ENCODE measurements at places on chromosomes 12 and 14. TPM values are rescaled to one million over a fixed set of nuclear protein-coding genes. Genes with fewer than 3 reads are reported as not detected.

DNA sequence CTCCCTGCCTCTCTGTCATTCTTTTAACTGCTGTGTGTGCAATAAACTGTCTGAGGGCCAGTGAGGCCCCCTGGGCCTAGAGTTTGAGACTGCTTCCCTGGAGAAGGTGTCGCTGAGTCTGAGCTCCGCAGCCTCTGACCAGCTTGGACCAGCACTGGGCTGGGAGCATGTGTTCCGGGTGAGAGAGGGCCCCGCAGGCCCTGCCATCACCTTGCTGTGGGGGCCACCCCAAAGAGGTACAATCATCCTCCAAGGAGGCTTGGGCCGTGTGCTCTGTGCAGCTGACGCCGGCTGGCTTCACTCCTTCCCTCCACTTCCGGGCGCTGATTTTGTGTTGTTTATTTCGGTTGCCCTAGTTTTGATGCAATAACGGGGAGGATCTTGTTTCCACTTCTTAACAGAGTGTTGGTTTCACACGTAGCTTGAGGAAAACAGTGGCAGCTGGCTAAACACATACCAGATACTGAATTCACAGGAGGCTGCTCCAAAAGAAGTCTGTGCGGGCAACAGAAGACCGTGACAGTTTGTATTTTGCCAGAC is 121.6 kb downstream of the TMEM132C start:
- peaks cover 2% of the 10 kb centered on the region for H3K27me3 ChIP-seq
- no peak overlapping the region for H3K27ac ChIP-seq
- H3K4me3 ChIP-seq: no peak overlapping the region
- H3K36me3 ChIP-seq: peaks cover 10% of the 10 kb centered on the region

DNA sequence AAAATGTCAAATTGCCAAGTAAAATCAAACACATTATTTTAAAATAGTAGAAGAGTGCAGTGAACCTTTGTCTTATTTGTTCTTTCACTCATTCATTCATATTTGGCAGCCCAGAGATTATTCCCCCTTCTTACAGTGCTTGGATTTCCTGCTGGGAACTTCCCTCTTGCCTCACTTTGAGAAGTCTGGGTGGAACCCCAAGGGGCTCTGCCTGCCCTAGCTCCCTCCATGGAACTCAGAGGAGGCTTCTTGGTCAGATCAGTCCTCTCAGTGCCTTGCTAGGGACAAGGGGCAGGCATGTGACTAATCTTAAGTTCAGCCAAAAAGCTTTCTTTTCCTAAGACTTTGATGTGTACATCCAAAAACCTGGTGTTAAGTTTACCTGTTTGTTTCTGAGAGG is 84.7 kb upstream of the OVCH1 start:
- H3K4me3 ChIP-seq: no peak overlapping the region
- H3K27me3 ChIP-seq: peaks cover 2% of the 10 kb centered on the region
- H3K4me1 ChIP-seq: no peaks in the 10 kb centered on the region
- DNase-seq: no peak
- no peaks in the 10 kb centered on the region for H3K36me3 ChIP-seq

The SLC17A8 gene
- 0.25 TPM for total RNA-seq

The OR6J1 gene
- not detected for total RNA-seq

GRCh38 chr12:82187011-82187410 is 171.2 kb downstream of the CCDC59 start:
- no peaks in the 10 kb centered on the region for H3K4me1 ChIP-seq
- H3K27me3 ChIP-seq: no peaks in the 10 kb centered on the region
- H3K36me3 ChIP-seq: no peaks in the 10 kb centered on the region

GRCh38 chr14:69624136-69624535 is 12.7 kb downstream of the SUSD6 start:
- H3K4me3 ChIP-seq: no peak overlapping the region
- no peak overlapping the region for H3K27ac ChIP-seq
- peaks cover 54% of the 10 kb centered on the region for H3K4me1 ChIP-seq
- H3K27me3 ChIP-seq: peaks cover 2% of the 10 kb centered on the region
- no peak for DNase-seq

The RPL36AL gene
- total RNA-seq: 94.2 TPM

DNA sequence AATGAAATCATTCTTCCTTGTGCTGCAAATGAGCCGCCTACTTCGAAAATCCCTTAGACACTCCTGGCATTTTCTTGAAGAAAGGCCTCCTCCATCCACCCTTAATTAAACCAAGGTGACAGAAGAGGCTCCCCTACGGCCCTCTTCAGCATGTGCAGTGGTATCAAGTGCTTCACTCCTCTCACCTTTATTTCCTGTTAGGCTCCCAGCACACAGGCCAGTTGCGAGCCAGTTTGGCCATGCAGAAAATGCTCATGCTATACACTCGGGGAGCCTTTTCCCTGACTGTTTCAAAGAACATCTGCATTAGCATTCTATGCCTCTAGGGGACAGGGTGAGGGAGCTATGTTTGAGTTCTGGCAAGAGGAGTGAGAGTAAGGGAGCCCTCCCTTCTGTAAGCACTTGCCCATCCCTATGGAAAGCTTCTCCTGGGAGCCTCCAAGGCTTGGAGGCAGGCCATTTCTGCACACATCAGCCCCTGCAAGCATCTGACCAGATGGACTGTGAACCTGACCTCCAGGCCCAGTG is 291.5 kb downstream of the RPS29 start:
- no peak for DNase-seq
- no peaks in the 10 kb centered on the region for H3K27me3 ChIP-seq
- H3K4me1 ChIP-seq: no peaks in the 10 kb centered on the region
- H3K4me3 ChIP-seq: no peak overlapping the region
- H3K27ac ChIP-seq: no peak overlapping the region
- H3K36me3 ChIP-seq: no peaks in the 10 kb centered on the region

GRCh38 chr12:71755146-71755892 is 656 bp downstream of the RAB21 start:
- H3K4me1 ChIP-seq: peaks cover 13% of the 10 kb centered on the region
- no peak for DNase-seq
- peaks cover 5% of the 10 kb centered on the region for H3K27me3 ChIP-seq
- H3K4me3 ChIP-seq: peak overlapping the region; percentile 93

DNA sequence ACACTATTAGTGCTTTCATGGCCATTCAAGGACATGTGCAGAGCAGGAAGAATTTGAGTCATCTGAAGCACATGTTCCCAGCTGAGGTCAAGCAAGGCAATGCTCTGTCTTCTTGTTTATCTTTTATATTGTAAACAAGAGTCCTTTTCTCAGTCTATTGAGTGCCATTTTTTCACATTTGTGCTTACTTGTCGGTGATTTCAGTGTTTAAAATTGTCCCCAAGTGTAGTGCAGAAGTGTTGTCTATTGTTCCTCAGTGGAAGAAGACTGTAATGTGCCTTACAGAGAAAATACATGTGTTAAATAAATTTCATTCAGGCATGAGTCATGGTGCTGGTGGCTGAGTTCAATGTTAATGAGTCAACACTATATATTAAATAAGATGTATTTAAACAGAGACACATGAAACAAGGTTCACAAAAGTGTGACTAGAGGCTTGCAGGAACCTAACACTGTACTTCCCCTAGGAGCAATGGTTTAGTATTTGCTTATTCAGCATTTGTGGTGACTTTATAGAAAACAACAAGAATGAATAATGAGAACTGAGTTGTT is 391.1 kb downstream of the LRIG3 start:
- no peak for DNase-seq
- H3K4me3 ChIP-seq: no peak overlapping the region
- H3K27ac ChIP-seq: no peak overlapping the region
- peaks cover 2% of the 10 kb centered on the region for H3K36me3 ChIP-seq

DNA sequence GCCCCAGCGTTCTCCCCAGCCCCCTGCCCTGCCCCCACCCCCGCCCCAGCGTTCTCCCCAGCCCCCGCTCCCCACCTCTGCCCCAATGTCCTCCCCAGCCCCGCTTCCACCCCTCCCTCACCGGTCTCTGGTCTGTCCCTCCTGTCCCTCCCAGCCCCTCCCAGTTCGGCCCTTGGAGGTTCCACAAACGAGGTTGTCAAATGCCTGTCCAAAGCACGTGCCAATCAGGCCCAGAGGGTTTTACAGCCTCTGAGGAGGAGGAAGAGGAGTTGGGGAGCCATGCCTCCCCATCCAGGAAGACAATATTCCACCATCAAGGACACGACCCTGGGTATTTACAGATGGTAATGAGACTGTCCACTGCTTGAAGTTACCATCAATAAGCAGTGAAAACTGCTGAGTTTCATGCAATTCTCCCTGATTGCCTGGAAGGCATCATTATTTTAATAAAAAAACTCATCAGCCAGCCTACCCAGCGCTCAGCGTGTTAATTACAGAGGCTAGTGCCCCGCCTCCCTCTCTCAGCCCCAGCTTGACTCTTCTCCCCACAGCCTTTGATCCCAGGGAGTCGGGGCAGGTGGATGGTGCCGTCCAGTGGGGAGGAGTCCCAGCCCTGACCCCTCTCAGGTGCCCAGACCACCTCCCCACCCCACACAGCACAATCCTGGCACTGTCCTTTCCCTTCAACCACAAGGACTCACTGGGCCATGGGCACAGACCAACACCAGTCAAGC is 30.6 kb upstream of the C14orf180 start:
- H3K27ac ChIP-seq: no peak overlapping the region
- H3K4me3 ChIP-seq: no peak overlapping the region
- H3K27me3 ChIP-seq: peaks cover 10% of the 10 kb centered on the region

The PLEK2 gene
- not detected for total RNA-seq

The NKX2-1 gene
- total RNA-seq: not detected

The ZC2HC1C gene
- total RNA-seq: 3.2 TPM

DNA sequence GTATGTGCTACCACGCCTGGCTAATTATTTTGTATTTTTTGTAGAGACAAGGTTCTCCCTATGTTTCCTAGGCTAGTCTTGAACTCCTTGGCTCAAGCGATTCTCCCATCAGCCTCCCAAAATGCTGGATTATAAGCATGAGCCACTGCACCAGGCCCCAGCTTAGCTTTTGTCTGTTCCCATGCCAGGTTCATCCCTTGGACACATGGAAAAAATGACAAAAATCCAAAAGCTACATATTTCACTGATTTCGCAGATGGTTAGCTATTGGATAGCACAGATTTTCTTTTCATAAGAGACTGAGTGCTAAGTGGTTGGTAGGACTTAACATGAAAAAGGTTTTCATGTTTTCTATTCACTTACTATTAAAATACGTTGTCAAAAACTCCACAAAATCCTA is 286.6 kb upstream of the KITLG start:
- no peak for DNase-seq
- no peaks in the 10 kb centered on the region for H3K36me3 ChIP-seq
- no peak overlapping the region for H3K4me3 ChIP-seq
- no peak overlapping the region for H3K27ac ChIP-seq

GRCh38 chr14:63248211-63248610 is 44.0 kb downstream of the RHOJ start:
- no peaks in the 10 kb centered on the region for H3K4me1 ChIP-seq
- DNase-seq: no peak
- no peaks in the 10 kb centered on the region for H3K27me3 ChIP-seq
- H3K4me3 ChIP-seq: no peak overlapping the region
- no peaks in the 10 kb centered on the region for H3K36me3 ChIP-seq
- no peak overlapping the region for H3K27ac ChIP-seq

DNA sequence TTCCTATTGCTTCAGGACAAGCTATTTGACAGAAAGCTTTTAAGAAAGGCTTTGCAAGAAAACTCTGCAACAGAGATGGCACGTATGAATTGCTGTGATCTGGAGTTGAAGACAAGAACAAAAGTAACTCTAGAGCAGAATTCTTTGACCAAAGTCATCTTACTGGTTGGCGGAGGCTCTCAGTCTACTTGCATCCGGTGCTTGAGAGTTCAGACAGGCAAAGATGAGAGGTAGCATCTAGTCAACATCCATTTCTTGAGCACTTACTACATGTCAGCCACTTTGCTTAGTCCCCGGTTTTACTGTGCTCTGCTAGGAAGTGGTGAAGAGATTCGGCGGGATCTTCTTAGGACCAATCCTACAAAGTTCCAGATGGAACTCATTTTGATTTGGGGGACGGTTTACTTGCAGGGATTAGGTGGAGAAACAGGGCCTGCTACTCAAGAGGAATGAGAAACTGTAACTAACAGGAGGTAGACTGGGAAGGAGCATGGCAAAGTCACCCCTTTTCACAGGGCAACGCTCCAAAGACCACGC is 404 bp upstream of the CCDC91 start:
- peak overlapping the region; percentile 88 for H3K4me3 ChIP-seq
- peak overlapping the region; percentile 93 for H3K27ac ChIP-seq
- H3K4me1 ChIP-seq: peaks cover 9% of the 10 kb centered on the region
- H3K36me3 ChIP-seq: peaks cover 12% of the 10 kb centered on the region
- DNase-seq: no peak

GRCh38 chr14:46197856-46198255 is 453.7 kb downstream of the RPL10L start:
- no peak overlapping the region for H3K4me3 ChIP-seq
- H3K27me3 ChIP-seq: no peaks in the 10 kb centered on the region
- no peaks in the 10 kb centered on the region for H3K4me1 ChIP-seq
- no peaks in the 10 kb centered on the region for H3K36me3 ChIP-seq
- DNase-seq: no peak

- no peaks in the 10 kb centered on the region for H3K4me1 ChIP-seq
- no peaks in the 10 kb centered on the region for H3K36me3 ChIP-seq
- no peaks in the 10 kb centered on the region for H3K27me3 ChIP-seq
- H3K4me3 ChIP-seq: no peak overlapping the region
These were observed 1149.0 kb upstream of the USP15 start for GRCh38 chr12:61111218-61111617.

The GRIP1 gene
- 67.1 TPM for total RNA-seq

DNA sequence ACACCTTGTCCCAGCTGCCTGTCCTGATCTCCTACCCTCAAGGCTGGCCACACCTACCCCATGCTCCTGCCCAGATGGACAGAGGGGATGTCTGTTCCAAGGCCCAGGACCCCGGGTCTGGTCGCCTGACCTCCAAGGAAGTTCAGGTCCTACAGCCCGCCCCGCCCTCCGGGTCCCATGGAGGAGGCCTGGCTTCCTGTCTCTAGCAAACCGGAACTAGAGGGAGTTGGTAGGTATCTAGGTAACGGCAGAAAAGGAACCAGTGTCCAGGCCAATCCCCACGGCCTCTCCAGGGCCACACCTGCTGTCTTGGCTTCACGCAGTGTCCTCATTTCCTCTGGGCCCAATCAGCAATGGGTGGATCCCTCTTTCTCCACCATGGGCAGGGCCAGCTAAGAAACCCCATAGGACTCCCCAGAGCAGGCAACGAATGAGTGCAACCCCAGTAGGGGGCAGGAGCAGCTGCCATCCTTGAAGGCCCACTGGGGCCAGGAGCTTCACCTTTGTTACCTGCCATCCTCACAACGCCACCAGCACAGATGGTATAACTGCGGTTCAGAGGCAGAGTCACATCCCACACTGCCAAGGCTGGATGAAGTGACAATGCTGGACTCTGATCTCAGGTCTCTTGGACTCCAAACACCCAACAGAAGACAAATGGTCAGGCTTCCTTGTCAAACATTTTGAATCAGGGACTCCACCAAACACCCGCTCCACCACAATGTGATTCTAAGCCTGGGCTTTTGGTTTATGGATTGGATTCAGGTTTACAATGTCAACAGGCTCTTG is 25.1 kb upstream of the RPLP0 start:
- H3K27ac ChIP-seq: no peak overlapping the region
- H3K4me1 ChIP-seq: peaks cover 32% of the 10 kb centered on the region
- no peak for DNase-seq
- no peaks in the 10 kb centered on the region for H3K36me3 ChIP-seq
- peaks cover 10% of the 10 kb centered on the region for H3K27me3 ChIP-seq

The KHNYN gene
- 28.9 TPM for total RNA-seq

The ZNF219 gene
- 103 TPM for total RNA-seq

The PSMD9 gene
- 53.2 TPM for total RNA-seq

- peaks cover 8% of the 10 kb centered on the region for H3K27me3 ChIP-seq
- peaks cover 16% of the 10 kb centered on the region for H3K4me1 ChIP-seq
- DNase-seq: peak; percentile 31
- H3K36me3 ChIP-seq: peaks cover 7% of the 10 kb centered on the region
These were observed 120.1 kb upstream of the MAX start for GRCh38 chr14:65222440-65222858.

GRCh38 chr14:67240168-67240932 is 885 bp upstream of the PALS1 start:
- peaks cover 4% of the 10 kb centered on the region for H3K27me3 ChIP-seq
- H3K27ac ChIP-seq: peak overlapping the region; percentile 36
- no peak for DNase-seq
- H3K4me1 ChIP-seq: no peaks in the 10 kb centered on the region

The LBHD2 gene
- total RNA-seq: not detected
